ENCODE measurements at places on chromosomes 6 and 20.
A peak's percentile ranks its signal among the peaks of the same experiment; 100 is the strongest.

DNA sequence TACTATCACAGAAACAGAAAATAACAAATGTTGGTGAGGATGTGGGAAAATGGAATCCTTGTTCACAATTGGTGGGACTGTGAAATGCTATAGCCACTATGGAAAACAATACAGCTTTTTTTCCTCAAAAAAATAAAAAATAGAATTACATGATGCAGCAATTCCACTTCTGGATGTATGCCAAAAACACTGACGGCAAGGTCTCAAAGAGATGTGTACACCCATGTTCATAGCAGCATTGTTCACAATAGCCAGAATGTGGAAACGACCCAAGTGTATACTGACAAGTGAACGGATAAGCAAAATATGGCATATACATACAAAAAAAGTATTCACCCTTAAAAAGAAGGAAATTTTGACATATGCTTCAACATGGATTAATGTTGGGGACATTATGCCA, 213.4 kb downstream of the KHDC1L start:
- DNase-seq, result no peak

DNA sequence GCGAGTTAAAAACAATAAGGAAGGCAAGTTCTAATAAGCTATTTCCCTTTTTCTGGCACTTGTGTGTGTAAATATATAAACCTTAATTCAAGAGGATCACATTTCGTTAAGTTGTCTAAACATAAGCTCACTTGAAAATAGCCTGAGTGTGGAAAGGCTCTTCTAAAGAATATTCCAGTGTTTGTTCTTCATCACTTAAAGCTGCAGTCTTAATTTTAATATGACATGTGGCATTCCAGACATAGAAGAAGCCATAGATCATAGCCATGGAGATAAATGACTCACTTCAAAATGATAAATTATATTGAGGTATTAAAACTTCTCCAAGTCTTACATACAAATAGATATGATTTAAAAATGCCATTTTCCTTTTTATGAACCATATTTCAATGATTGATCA, 42.1 kb downstream of the IYD start:
- no peak for DNase-seq

DNA sequence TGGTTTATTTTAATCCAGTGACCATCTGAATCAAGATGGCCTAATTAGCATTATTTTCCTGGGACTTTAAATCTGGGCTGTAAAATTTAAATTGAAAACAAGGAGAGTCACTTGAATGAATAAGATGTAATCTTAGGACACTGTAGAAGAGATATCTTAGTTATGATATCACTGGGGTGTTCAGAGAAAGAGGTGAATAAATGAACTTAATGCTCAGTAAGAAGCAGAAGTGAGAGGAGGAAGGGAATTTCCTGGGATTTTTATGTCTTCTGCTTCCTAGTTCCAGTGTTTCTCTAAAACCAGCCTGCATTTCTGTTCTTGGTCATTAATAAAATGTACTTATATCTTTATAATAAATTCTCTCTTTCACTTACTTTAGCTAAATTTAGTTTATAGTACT, 136.8 kb upstream of the PTPRK start:
- no peak for DNase-seq

DNA sequence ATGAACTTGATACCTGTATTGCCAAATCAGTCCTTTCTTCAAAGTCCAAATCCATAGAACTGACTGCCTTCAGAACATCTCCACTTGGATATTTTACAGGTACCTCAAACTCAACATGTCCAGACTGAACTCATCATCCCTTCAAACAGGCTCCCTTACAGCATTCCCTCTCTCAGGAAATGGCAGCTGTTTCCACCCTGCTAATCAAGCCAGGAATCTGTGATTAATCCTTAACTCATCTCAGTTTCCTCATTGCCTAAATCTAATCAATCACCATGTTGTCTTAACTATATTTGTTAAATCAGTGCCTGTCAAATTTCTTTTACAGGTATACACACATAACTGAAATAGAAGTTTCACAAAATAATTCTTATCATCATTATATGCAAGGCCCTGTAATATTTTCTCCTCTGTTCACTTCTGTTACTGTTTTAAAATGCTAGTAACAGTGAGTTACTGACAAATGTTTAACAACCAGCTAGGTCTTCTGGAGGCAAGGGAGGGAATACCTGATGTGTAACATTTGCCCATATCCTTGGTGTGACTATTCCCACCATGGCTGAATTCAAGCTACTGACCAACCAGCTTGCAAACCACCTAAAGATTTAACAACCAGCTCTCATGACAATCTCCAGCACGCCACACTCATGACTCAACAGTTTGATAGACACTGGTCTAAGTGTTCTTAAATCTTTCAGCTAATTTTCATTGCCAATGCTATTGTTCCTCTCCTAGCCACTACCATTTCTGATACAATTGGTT, 124.9 kb downstream of the ADAT2 start:
- DNase-seq, result no peak

GRCh38 chr6:134373282-134373922, 55.5 kb upstream of the SGK1 start:
- peak; percentile 70 for DNase-seq

DNA sequence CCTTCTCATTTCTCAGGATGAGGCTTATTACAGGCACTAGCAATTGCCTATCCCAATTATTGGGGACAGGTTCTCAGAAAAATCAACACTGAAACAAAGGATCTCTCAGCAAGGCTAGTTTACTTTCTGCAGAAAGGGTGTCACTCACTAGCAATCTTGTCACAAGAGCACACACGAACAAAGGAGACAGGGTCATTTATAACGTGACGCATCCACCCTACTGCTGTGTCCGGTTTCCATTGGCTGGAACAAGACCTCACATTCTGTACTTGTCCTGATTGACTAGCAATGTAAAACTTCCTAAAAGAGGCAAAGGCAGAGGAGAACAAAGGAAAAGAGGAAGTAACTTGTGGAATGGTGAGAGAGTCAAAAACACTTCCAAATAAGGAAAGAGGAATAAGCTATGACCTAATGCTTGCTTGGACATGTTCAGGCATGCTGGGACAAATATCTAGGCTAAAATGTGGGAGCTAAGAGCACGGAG, 160.2 kb upstream of the STXBP5 start:
- DNase-seq, result no peak

- no peak for DNase-seq
These were observed 68.2 kb upstream of the SUPT3H start for GRCh38 chr6:45445749-45446549.

- DNase-seq, result no peak
These were observed 18.9 kb downstream of the IFNGR1 start for GRCh38 chr6:137200288-137200687.

GRCh38 chr6:155630085-155630484, 174.4 kb upstream of the NOX3 start:
- DNase-seq, result no peak

DNA sequence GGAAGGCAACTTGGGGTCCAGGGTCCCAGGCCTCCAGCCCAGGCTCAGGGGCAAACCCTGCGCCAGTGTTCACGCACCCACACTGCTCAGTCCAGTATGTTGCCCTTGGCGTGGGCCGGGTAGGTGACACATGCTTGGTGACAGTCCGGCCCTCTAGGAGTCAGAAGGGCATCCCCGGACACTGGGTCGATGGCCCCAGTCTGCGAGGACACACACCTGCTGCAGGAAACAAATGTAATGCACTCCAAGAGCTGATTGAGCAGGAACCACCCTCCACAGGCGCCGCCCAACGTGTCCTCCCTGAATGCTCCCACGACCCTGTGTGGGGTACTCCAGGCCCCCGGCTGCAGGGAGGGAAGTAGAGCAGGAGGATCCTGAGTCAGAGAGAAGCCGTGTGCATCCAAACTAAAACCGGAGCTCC, 160.7 kb downstream of the DLL1 start:
- DNase-seq, result no peak

GRCh38 chr6:73207221-73207837, 18.0 kb downstream of the KHDC1L start:
- no peak for DNase-seq

DNA sequence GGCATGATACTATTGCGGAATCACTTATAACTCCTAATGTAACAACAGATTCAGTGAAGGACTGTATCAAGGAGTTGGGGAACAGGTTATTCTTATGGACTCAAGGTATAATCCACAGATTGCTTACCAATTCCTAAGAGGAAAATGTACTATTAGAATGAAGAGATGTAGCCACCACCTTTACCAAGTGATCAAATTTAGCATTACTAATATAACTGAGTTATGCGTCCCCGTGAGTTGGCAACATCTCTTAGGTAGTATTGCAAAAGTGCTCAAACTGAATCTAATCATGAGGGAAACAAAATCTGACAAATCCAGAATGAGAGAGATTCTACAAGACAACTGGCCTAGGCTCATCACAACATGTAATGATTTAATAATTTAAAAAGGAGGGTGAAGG, 777 bp upstream of the SNRNP48 start:
- no peak for DNase-seq

DNA sequence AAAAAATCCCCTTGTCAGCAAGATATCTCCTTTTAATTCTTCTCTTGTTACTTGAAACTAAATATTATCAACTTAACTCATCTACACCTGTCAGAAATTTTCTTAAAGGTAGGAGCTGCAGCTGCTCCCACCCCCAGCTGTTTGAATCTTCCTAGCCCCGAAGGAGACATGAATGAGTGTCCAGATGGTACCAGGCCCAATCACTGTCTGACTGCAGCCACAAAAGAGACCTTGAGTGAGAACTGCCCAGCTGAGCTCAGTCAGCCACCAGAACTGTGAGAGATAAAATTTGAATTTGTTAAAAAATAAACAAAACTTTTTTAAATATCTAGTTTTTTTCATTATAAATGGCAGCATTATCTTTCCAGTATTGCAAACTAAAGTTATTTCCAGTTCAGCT, 84.7 kb downstream of the PRSS35 start:
- no peak for DNase-seq

DNA sequence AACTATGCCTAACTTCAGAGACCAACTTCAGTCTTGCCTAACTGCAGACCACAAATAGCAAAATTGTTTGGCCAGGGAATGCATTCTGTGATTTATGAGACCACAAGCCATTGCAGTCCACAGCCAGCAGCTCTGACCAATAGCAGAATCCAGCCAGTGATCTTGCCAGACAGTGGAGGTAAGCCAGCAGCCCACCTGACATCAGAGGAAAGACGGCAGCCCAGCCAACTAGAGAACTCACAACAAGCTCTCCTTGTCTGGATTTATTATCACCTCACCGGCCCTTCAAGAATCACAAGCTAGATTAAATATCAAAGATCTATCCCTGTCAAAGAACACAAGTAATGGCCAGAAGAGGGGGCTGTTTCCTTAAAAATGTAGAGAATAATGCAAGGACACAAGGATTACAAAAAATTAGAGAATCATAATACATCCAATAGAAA, 66.5 kb upstream of the SLC35F1 start:
- DNase-seq, result no peak

DNA sequence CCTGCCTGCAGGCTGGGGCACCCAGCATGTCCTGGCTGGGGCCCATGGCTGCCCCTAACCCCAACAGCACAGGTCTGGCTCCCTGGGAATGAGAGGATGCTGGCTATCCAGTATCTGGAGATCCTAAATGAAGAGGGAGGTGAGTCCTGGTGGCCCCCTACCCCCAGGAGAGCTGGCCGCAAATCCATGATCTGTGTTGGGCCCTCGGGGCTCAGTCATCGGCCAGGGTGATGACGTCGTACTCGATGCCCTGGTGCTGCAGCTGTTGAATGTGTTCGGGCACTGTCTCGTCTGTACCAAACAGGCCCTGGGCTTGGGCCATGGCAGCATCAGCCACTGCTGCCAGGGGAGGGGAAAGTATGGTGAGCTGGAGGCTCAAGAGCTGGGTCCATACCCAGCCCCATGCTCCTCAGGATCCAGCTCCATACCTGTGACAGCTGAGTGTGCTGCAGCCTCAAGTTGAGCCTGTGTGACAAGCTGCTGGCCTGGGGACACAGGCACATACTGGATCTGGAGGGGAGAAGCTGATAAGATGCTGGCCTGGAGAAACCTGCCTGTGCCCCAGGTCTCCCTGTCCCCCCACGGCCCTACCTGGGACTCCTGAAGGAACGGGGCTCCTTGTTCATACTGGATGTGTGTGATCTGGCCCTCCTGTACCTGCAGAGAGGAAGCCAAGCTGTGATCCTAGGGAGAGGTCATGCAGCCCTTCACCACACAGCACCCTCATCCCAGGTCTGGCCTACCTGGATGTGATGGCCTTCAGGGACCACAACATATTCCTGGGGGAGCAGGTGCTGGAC, 14.5 kb downstream of the PCIF1 start:
- no peak for DNase-seq

All from germinal center (tissue), 1 donor.